ENCODE measurements at places on chromosomes 11 and 22.

DNA sequence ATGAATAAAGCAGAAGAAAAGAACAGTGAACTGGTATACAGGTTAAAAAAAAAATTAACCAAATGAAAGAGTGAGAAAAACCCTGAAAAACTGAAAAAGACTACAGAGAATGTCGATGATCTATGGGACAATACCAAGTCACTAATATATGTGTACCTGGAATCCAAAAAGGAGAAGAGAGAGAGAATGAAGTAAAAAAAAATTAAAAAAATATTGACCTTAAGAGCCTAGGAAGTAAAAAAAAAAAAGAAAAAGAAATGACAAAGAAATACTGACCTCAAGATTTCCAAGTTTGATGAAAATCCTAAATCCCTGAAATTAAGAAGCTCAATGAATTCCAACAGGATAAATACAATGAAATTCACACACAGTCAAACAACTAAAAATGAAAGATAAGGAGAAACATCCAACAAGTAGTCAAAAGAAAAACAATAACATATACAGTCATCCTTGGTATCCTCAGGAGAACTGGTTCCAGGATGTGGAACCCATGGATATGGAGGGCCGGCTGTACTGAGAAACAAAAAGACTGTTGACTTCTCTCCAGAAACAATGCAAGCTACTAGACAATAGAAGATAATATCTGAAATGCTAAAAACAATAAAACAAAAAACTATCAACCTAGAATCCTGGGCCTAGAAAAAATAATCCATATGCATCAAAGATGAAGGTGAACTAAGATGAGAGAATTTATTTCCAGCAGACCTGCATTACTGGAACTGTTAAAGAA lies 33.5 kb upstream of the SERPIND1 start:
- DNase-seq: no peak

GRCh38 chr22:25899566-25899965 lies 157.6 kb downstream of the MYO18B start:
- no peak for DNase-seq

- no peak for DNase-seq
Observed at GRCh38 chr11:34566208-34566551, 52.6 kb upstream of the ELF5 start.

DNA sequence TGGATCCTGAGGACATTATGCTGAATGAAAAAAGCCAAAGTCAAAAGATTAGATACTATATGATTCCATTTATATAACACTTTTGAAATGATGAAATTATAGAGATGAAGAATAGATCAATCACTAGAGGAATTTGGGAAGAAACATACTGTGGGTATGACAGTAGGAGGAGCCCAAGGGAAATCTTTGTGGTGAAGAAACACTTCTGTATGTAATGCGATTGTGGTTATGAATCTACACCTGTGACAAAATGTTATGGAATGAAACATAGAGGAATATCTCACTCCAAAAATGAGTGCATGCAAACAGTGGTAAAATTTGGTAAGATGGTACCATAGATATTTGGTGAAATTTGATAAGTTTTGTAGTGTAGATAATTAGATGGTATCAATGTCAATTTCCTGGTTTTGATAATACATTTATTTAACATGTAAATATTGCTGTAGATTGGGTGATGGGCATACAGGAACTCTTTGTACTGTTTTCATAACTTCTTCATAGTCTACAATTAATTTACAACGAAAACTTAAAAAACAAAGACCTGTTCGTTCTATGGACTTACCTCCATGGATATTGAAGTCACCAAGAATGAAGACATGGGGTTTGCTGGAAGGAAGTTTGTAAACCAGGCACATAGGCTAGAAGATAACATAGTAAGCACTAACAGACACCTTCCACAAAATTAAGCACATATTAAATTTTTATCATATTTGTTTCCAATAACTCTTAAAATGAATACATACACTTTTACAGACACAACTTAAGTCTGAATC lies 11.5 kb downstream of the MRGPRX1 start:
- DNase-seq: no peak

- DNase-seq: no peak
Observed at GRCh38 chr22:30297276-30297990, 8.1 kb upstream of the CASTOR1 start.

GRCh38 chr11:68455485-68455884 lies 5.1 kb upstream of the PPP6R3 start:
- no peak for DNase-seq

GRCh38 chr11:119315131-119316015 lies 1.6 kb downstream of the MCAM start:
- DNase-seq: no peak

All from activated effector memory CD4-positive, alpha-beta T cell treated with Interleukin-2 at 50 U/mL for 16 hours (primary cell).